Foreskin fibroblast (primary cell): ENCODE measurements at places on chromosomes 1 and 21.

DNA sequence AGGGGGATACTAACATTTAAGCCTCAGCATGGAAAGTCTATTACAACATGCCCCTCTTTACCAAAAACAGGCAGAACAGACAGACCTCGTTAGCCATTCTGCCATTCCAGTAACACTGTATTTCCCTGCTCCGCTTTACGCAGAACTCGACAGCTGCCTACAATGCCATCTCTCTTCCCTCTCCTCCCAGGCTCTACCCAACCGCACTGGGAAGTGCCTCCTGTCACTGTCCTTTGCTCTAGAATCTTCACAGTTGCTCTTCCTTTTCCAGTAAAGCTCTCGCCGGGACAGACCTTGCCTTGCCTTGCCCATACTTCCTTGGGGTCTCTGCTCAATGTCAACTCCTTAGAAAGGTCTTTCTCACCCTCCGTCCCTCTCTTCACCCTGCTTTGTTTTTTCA lies 22.8 kb downstream of the COA6 start:
- DNase-seq, result no peak

- no peak for DNase-seq
Observed at GRCh38 chr21:39073063-39073462, 110.2 kb downstream of the PSMG1 start.

- DNase-seq, result no peak
Observed at GRCh38 chr1:106276871-106277270, 779.6 kb upstream of the PRMT6 start.

DNA sequence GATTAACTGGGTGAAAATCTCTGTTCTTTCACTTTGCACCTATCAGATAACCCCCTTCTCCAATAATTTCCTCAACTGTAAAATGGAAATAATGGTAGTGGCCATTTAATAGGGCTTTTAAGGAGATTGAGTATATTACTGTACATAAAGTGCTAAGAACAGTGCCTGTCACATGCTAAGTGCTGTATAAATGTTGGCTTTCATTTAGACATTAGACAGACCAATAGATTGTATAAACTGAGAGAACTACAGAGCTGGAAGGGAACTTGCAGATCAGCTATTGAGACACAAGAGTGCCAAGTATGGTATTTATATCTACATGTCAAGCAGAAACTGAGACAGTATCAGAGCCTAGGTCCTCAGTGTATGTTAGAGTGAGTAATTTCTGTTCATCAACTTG lies 934.7 kb downstream of the PLA2G4A start:
- DNase-seq, result no peak

DNA sequence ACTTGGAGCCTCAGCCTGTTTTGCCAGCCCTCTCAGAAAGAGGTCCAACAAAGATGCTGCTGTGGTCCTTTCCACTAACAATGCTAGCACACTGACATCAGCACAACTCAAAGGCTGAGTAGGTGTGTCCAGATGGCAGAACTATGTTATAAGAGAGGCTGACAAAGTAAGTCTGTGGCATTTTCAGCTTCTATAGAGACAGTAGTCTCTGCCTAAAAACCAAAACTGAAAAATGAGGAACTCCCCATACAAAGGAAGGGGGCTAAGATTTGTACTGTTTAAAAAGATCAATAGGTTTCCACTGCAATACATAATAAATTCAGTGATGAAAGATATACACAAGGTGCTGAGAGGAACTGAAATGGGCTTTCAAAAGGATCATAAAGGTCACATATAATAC lies 12.3 kb downstream of the ERO1B start:
- no peak for DNase-seq

DNA sequence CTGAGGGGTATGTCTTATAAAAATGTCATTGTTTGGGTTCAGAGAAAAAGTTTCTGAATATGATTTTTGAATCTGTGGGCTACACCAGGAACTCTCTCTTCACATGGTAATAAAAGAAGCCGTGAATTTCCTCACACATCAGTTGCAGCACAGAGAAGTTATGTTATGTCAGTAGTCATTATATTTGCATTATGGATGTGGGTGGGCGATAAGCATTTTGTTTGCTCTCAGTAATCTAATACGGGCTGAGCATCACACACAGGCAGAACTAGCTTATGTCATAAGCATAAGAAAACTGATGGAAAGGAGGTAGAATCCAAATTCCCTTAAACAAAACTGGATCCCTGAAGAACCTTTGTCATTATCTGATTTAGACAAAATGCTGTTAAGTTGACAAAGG lies 70.8 kb downstream of the PRDM2 start:
- no peak for DNase-seq
